ENCODE measurements at places on chromosomes 3 and 15.

GRCh38 chr3:16668776-16669545 lies 63.7 kb upstream of the DAZL start:
- DNase-seq, result no peak

- DNase-seq, result no peak
These were observed 228.3 kb downstream of the ADAMTS17 start for GRCh38 chr15:100113351-100114080.

GRCh38 chr15:28885630-28886430 lies at the start of gene APBA2:
Gene APBA2, plus strand, starts transcription at chr15:28885974. Its CDS starts 167,911 bp downstream, at chr15:29053885.
- DNase-seq, result no peak

- no peak for DNase-seq
These were observed 590.3 kb upstream of the SGO1 start for GRCh38 chr3:20776286-20776685.

GRCh38 chr15:23866832-23867231 lies 179.7 kb upstream of the NDN start:
- DNase-seq, result no peak

DNA sequence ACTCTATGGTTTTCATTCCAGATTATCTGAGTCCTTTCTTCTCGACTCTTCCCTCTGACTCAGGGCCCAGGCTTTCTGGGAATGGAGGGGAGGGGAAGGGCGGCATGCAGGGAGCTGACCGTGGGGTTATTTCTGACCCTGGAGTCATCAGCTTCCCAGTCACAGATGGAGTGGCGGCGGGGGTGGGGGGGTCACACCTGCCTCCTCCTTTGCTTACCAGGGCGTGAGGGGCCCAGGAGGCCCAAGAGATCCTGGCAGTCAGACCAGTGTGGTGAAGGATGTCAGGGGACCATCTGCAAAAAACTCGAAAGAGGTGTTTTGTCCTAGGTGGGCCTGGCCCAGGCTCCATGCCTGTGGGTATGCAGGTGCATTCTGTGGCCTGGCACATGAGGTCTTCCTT lies 996 bp upstream of the XIRP1 start:
- no peak for DNase-seq

Measured in GM12892 (cell line).